ENCODE measurements at places on chromosomes 5 and 9.
A peak's percentile ranks its signal among the peaks of the same experiment; 100 is the strongest.

- DNase-seq = no peak
Observed at GRCh38 chr5:38871790-38872551, 26.2 kb downstream of the OSMR start.

GRCh38 chr5:109922381-109922995 is 232.8 kb downstream of the MAN2A1 start:
- peak; percentile 23 for DNase-seq

- no peak for DNase-seq
Observed at GRCh38 chr5:154523709-154524108, 45.7 kb upstream of the HAND1 start.

GRCh38 chr9:96169901-96170300 is 132.1 kb downstream of the HSD17B3 start:
- DNase-seq = no peak

DNA sequence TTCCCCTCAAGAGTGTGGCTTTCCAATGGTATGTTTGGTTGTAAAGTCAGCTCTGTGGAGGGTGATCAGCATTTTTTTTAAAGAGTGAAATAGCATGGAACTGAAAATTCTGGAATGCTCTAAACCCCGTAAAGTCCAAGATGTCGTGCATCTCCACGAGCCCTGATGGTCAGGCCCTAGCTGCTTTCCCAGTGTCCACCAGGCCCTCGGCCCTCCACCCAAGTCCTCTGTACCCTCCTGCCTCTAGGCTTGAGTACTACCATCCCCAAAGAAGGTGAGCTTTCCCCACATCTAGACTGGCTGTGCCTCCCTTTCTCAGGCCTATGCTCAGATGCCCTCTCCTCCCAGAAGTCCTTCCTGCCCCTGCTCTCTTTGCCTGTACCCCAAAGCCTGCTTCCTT is 280.3 kb downstream of the GADD45G start:
- DNase-seq = no peak

DNA sequence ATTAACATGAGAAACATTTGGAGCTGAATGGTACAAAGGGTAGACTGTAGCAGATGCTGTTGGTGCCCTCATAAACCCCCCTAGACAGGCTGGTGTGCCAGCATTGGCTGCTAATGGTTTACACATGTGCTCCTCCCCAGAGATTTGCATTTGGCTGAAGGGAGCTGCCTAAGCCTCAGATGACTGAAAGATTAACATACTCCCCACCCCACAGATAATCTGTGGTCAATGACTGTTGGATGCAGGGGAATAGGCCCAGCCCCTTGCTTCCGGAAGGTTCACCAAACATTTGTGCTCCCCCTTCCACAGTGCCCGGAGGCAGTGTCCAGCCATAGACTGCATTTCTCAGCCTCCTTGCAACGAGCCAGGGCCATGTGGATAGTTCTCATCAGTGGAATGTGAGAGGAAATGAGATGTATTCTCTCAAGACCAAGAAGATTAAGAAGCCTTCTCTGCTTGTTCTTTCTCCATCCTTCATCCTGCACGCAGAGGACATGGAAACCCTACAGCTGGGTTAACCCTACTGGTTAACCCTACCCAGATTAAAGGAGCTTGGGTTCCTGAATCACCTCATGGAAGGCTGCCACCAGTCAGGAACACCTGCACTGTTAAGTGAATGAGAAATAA is 79.6 kb downstream of the PHAX start:
- DNase-seq = no peak

DNA sequence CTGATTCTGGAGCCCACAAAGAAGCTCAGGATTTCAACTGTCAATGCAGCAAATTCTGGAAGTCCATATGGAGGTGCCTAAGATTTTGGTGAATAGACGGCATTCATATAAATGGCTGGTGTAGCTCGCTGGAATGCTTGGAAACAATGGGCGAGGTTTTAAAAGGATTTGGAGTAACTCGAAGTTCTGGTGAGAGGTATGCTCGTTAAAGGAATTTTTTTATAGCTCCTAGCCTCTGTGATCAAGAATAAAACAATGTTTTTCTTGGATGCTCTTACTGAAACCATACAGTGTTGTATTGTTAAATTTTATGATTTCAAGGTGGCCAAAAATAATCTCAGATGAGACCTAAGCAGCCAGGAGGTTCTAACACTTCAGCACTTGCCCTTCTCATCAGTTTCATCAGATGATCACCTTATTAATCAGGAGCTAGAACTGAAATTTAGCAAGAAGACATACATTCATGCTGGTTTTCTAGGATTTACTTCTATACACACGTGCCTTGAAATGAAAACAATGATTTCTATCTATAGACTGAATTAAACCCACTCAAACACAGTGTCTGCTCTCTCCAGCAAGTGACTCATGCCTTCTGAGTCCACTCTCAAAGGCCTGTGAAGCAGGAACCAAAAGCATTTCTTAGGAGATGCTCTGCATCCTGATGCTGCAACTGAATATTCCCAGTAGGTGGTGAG is 79.2 kb downstream of the OTULIN start:
- no peak for DNase-seq
